ENCODE measurements at places on chromosomes 16 and 17.

- DNase-seq, result no peak
These were observed 53.8 kb upstream of the CACNG5 start for GRCh38 chr17:66781135-66781534.

DNA sequence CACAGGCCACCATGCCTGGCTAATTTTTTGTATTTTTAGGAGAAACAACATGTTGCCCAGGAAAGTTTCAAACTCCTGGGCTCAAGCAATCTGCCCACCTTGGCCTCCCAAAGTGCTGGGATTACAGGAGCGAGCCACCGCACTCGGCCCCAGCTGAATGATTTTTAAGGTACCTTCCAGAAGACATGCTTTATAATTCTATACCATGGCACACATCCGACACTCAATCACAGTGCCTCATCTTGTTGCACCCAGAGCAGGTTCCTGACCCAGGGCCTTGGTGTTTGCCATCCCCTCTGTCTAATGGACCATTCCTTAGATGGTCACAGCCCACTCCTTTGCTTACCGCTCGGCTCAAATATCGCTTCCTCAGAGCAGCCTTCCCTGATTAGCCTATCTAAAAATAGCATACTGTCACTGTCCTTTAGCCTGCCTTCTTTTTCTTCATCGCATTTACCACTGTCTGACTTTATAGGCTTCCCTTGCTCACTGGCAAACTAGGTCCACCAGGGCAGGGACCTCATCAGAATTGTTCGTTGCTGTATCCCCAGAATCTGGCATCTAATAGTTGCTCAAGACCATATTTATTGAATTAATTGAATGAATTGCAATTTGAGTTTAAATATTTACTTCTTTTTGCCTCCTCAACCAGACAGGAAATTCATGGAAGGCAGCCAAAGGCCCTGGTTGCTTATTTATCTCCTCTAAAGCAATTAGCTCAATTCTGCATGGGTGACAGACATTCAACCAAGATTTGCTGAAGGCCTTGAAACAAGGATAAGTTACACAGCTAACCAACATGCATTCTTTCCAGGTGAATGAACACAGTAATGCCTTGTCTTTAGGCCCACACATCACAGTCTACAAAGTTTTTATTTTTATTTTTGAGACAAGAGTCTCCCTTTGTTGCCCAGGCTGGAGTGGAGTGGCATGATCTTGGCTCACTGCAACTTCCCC, 6.3 kb upstream of the TENT4B start:
- no peak for DNase-seq

- DNase-seq, result no peak
These were observed 99.0 kb upstream of the CREBBP start for GRCh38 chr16:3979518-3979917.

DNA sequence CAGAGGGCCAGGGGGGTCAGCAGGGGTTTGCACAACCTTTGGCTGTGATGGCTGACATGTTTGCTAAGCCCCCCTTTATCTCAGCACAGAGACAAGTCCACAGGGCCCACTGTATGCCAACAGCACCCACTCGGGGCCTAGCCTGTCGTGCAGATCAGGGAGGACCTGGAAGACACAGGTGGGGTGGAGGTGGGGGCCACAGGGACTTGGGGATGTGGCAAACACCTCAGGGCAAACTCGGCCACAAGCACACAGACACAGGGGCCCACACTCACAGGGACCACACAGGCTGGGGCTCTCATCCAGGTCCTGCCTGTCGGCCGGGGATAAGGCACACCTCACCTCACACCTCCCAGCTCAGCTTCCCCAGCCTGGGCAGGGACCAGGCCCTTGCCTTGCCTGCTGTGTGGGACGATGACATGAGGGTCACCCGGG, 87.9 kb downstream of the C16orf78 start:
- no peak for DNase-seq

- DNase-seq, result no peak
These were observed 110.2 kb upstream of the NLRP1 start for GRCh38 chr17:5694551-5694950.

DNA sequence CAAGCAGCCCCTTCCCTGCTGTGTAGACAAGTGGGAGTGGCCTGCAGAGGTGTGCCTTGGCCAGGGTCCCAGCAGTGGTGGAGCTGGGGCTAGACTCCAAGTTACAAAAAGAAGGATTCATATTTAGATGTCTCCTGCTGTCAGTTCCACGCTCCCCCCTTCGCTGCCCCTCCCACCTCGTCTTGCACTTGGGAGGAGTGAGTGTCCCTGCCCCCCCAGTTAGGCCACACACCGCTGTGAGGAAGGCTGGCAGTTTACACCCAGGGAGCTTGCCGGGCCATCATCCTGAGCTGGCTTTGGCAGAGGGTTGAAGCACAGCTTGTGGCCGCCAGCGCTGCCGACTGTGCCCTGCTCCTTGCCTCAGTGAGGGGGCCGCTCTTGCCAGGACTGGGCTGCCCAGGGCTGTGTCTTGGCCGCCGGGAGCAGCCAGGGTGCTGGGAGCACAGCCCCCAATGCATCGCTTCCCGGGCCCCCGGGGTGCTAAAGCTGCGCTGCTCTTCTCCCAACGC, 44.3 kb downstream of the ELAC2 start:
- no peak for DNase-seq

Measured in amniotic stem cell (primary cell).